ENCODE measurements at places on chromosomes 3 and 15.

DNA sequence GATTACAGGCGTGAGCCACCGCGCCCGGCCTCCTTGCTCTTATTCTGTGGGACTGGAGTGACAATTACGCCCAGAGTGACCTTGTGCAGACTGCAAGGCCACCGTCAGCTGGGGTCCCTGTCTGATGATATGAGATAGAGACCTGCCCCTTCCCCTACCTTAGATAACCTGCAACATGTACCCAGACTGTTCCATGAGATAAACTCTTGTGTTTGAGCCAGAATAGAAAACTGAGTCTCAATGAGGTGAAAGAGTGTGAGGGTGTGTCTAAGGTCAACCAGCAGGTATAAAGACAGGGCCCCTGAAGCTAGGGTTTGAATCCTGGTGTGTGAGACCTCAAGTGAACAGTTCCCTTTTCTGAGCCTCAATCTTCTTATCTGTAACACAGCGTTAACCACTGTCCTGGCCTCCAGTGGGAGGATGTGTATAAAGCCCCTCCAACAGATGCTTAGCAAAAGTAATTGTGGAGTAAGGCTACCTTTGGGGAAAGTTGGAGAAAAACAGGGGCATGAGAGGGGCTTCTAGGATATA is 6.0 kb downstream of the TADA3 start:
- DNase-seq = no peak

DNA sequence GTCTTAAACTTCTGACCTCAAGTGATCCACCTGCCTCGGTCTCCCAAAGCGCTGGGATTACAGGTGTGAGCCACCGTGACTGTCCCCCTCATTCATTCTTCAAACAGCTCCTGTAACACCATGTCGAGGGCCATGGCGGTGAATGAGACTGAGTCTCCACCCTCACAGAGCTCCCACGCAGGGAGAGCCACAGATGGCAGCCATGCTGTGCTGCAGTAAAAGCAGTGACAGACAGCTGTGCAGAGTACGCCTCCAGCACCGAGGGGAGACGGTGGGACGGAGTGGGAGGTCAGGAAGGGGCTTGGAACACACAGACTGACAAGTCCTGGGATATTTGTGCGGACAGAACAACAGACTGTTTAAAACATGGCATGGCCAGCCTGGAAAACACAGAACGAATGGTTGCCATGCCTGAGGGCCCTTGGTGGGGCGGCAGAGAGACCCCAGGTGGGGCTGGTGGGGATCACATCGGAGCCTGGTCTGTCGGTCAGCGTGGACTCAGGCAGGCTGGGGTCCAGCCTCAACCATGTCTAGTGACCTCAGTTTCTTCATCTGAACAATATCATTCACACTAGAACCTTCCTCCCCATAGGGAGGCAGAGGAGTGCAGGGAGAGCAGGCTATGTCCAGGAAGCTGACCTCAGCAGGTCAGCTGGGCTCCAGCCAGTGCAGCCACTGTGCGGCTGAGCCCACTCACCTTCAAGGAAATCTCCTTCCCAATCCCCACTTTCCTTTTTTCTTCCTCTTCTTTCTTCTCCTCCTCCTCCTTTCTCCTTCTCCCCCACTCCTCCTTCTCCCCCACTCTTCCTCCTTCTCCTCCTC is 20.6 kb upstream of the LCTL start:
- DNase-seq = no peak

DNA sequence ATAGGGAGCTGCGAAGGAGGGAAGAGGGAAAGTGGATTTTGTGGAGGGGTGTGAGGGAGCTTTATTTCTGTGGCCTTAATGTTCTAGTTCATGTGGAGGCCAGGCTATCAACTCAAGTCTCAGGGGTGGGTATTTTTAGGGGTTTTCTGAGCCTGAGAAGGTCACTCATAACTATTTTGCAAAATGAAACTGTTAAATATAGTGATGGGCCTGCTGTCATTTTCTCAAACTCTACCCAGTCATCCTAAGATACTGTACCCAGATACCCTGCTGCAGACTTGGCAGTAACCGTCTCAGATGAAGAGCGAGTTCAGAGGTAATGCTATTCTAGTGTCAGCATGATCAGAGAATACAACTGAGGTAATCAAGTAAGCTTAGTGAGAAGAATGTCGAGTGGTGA is 545.0 kb upstream of the TBL1XR1 start:
- DNase-seq = no peak

- no peak for DNase-seq
Measured at GRCh38 chr3:193983846-193984818, 151.8 kb upstream of the HES1 start.

DNA sequence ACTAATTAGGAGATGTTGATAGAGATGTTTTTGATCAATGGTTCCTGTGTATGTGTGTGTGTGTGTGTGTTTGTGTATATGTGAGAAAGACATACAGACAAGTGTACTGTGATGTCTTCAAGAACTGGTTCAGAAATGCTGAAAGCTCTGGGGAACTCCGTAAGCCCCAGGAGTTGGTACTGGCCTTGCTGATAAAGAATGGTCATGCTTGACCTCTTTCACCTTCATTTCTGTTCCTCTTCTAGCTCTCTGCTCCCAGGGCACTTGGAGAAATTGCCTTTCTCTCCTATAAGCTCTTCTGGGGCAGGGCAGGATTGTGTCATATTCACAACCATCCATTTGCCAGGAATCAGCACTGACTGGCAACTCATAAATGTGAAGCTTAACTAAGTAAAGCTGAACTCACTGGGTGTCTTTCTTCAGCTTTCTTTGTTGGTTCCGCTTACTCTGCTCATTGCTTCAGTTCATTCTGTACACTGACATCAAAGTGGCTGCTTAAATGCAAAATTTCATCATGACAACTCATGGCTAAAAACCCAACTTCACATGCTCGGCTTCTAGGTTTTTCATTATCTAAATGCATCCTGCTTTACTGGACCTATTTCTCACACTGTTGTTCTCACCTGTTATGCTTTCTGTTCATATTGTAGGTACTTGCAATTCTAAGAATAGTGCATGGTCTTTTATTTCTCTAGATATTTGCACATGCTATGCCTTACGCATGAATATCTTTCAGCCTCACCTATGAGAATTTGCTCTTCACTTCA is 162.1 kb upstream of the LYSMD4 start:
- no peak for DNase-seq

DNA sequence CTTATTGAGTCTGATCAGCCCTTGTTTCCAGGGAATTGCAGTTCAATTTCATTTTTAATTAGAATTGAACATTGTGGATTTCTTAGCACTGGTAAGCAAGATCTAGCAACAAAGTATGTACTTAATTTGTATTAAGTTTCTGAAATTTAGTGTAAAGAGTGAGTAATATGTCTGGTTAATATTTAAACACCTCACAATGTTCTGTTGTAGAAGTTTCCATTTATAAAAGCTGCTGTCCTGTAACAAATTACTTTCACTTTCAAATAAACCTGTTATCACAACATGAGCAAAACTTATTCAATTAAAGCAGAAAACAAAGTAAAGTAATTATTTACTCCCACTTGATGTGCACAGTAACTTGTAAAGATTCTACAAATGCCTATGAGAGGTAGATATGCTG is 448.5 kb downstream of the NAALADL2 start:
- no peak for DNase-seq

DNA sequence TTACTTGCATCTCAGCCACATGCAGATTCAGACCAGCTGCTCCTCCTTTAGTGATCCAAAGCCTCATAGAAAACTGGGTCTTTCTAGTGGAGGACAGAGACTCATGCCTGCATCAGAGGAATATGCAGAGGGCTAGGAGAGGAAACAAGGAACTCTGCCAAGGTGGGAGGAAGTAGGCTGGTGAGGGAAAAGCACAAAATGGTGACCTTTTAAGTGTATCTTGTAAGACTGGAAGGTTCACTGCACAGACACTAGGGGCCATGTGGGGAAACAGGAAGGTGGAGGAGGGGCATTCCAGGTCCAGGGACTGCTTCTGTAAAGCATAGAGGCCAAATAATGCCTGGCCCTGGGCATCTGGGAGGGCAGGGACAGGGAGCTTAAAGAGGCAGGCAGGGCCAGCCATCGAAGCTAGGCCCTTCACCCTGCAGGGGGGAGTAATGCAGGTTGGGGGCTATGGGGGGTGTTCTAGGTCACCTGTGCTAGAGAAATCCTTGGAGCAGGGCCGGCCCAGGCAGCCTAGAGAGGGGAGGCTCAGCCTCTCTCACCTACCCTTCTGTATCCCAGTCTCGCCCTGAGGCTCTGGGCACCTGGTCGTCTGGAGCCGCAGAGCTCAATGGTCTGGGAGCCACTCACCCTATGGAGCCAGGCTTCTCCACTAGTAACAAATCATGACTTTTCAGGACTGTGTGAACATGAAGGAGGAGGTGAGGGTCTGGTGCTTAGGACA is 117.7 kb downstream of the DNAJB8 start:
- no peak for DNase-seq
